ENCODE measurements at places on chromosomes 13 and 19.
A peak's percentile ranks its signal among the peaks of the same experiment; 100 is the strongest.

DNA sequence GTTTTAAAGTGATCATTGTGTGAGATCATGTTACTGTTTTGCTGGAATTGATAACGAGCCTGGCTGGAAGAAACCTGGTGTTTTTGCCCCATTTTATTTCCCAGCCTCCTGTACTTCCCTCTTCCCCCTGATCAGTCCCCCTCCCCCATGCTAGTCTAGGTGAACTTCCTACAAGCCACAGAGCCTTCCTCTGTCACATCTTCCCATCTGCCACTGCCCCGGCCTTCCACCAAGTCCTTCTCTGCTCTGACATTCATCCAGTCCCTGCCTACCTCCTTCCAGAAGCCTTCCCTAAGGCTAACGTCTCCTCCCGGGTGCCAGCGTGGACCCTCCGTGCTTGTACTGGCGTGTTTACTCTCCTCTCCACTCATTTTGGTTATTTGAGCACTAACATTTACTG, 14.3 kb downstream of the FARP1 start:
- no peak for DNase-seq
- H3K27ac ChIP-seq = no peak overlapping the region
- H3K4me1 ChIP-seq = no peaks in the 10 kb centered on the region
- no peak overlapping the region for H3K4me3 ChIP-seq

- H3K27me3 ChIP-seq = no peaks in the 10 kb centered on the region
- peak overlapping the region; percentile 92 for H3K27ac ChIP-seq
- peak; percentile 21 for DNase-seq
- peak overlapping the region; percentile 81 for H3K4me3 ChIP-seq
- peaks cover 30% of the 10 kb centered on the region for H3K36me3 ChIP-seq
Observed at GRCh38 chr19:12794196-12794941, 3.1 kb downstream of the JUNB start.

DNA sequence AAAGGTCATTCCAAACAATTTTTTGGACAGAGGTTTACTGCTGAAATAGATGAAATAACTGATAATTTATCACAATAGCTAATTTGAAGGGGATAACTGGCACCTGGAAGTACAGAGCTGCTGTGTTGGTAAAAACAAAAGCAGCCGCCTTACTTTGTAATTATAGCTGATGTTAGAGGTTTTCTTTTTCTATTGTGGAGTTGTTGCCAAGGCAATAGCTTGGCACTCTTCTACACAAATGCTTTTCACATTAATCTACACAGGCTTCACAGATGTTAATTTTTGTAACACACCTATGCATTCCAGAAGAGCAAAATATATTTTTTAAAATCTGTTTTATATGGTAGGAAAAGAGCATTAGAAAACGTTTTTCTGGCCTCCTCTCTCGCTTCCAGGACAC, 56.9 kb downstream of the LACC1 start:
- H3K27me3 ChIP-seq = peaks cover 3% of the 10 kb centered on the region
- DNase-seq = no peak
- no peak overlapping the region for H3K4me3 ChIP-seq
- H3K4me1 ChIP-seq = no peaks in the 10 kb centered on the region
- no peaks in the 10 kb centered on the region for H3K36me3 ChIP-seq

DNA sequence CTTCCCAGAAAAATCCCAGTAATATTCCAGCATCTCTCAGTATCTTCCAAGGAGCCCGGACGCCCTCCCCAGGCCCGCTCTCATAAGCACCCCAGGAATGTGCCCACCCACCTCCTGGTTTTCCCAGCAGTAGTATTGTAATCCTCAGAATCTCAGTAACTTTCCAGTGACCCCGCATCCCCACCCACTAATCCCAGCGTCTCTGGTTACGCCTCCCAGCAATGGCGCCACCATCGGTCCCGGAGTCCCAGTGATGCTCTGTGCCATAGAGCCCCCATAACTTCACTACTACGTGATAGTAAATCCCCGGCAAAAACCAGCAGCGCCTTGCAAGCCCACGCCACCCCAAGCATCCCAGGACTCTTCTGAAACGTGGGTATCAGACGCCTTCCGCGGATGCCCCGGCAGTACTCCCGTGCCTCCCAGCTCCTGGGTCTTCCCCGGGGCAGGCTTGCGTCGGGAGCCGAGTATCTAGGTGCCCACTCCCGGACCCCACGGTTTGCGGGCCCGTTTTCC, 928 bp upstream of the PNPLA6 start:
- DNase-seq = peak; percentile 60
- peaks cover 15% of the 10 kb centered on the region for H3K4me1 ChIP-seq
- H3K27ac ChIP-seq = peak overlapping the region; percentile 85
- no peaks in the 10 kb centered on the region for H3K27me3 ChIP-seq
- H3K4me3 ChIP-seq = peak overlapping the region; percentile 94
- peaks cover 14% of the 10 kb centered on the region for H3K36me3 ChIP-seq
